Amniotic stem cell (primary cell): ENCODE measurements at places on chromosomes 3 and 15.

DNA sequence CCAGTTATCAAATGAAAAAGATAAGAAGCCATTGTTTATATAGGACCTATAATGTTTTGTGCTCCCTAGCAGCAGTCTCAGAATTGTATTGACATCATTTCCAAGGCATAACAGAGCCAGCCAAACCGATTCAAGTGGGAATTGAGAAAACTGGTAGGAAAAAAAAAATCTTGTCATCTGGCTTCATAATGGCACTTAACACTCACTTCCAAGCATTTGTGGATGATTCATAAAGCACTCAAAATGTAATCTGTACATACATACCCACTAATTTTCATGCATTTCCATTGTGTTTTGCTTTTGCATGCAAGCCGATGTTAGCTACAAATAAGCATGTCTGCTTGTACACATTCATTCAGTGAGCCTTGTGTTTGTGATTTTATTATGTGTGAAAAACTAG, 18.6 kb upstream of the TRPC1 start:
- no peak for DNase-seq

DNA sequence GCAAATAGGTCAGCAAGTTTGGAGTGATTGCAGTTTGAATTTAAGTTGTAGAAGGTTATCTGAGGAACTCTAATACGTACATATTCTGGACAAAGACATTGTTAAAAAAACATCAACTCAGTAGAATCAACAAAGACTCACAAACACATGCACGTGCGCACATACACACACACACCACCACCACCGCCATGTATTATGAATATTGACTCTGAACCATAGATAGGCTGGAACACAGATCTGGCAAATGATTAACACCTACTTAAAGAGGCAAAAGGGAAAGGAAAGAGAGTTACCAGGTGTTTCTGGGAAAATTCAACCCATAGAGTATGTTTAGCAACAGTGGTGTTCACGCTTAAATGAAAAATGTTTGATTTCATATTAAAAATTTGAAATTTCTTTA, 334.2 kb upstream of the ALCAM start:
- no peak for DNase-seq

GRCh38 chr3:160686955-160687535, 10.1 kb downstream of the ARL14 start:
- no peak for DNase-seq

DNA sequence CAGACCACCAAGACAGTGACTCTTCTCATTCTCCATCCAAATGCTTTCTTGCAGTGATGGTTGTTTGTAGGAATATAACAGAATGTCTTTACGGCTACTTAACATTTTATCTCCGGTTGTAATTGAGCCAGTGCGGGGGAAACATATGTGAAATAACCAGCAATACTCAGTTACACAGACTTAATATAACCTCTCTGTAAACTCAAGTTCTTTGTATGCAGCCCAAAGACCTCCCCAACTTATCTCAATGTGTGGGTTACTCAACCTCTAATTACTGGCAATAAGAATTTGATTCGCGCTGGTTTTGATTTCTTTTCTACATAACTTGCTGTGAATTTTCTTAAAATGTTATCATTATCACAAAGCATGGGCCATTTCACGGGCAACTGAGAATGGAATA, 250.6 kb downstream of the TAFA4 start:
- no peak for DNase-seq

GRCh38 chr3:194284351-194284750, 66.8 kb downstream of the CPN2 start:
- DNase-seq, result no peak

GRCh38 chr3:47102081-47102600, 61.8 kb downstream of the SETD2 start:
- no peak for DNase-seq

- no peak for DNase-seq
Observed at GRCh38 chr3:122092460-122093165, 37.5 kb downstream of the CD86 start.

GRCh38 chr3:69309814-69310213, 76.1 kb downstream of the FRMD4B start:
- no peak for DNase-seq

DNA sequence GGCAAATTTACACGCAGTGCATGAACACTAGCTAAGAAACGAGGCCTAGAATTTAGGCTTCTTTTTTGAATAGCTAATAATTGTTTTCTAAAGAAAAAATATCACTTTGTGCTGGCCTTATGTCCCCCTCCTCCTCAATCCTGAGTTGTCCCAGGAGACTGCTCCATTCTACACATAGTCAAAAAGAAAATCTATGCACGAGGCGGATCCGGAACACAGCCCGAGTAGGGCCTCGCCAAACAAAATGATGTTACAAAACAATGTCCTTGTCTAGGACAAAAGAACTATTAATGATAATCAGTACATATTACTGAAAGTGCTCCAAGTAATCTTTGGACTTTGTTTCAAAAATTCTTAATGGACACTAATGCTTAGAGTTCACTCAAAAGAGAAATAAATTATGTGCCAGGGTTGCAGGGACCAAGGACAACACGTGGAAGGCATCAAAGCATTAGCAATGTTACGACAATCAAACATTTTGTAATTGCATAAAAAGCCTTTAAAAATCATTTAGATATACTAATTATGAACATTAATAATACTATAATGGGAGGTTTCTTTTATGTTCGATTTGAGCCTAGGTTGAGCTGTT, 206.5 kb upstream of the ICE2 start:
- no peak for DNase-seq

- no peak for DNase-seq
Observed at GRCh38 chr3:47669026-47669749, 90.5 kb upstream of the CSPG5 start.

DNA sequence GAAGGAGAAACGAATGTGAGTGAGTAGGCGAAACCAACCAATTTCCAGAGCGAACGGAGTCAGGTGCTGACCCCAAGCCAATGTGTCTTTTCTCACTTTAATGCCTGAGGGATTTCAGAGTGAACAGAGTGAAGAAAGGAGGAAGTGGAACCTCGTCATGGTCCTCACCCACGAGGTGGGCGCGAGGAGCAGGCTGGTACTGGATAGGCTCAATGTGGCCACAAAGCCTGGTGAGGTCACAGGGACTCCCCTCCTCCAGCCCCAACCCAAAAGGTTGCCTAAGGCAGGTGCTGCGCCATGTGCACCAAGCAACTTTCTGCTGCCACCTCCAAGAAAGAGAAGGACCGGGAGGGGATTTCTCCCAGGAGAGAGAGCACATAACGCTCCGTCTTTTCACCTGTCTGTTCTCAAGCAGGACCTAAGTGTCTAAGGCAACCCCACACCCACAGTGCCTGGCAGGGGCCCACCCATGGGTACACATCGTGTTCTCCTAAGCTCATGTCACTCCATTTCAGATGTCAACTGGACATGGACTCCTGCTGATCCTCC, 3.8 kb downstream of the NRROS start:
- DNase-seq, result no peak

GRCh38 chr3:117219296-117219695, 509.7 kb downstream of the TUSC7 start:
- no peak for DNase-seq

DNA sequence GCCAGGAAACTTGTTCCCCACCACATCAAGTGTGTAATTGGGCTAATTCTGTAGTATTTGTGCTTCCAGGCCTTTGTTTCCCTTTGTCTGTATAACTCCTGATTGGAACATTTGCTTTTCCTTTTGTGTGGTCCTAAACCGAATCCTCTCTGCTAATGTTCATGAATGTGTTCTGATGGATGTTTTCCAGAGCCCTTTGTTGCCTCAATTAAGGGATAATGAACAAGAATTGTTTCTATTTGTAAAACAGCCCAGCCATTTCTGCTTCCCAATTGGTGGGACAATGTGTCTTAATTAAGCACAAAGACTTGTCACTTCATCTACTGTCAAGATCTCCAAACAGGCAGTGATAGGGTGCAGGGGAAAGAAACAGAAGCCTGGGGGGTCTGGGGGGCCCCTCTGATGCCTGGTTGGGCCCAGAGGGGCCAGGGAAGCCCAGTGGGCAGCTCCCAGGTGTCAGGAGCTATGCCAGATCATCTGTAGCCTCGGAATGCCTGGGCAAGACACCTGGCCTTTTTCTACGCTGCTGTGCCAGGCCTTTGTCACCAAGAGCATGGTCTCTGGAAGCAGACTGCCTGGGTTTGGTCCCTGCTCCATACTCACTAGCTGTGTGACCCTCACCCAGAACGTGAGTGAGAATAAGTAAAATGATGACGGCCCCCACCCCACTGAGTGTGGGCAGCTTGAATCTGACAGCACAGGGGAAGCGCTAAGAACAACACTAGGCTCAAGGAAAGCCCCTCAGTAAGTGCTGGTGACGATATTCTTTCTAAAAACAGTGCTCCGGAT, 116.6 kb upstream of the PRR20G start:
- DNase-seq, result no peak

GRCh38 chr3:24388159-24388558, 106.5 kb downstream of the THRB start:
- DNase-seq, result no peak

DNA sequence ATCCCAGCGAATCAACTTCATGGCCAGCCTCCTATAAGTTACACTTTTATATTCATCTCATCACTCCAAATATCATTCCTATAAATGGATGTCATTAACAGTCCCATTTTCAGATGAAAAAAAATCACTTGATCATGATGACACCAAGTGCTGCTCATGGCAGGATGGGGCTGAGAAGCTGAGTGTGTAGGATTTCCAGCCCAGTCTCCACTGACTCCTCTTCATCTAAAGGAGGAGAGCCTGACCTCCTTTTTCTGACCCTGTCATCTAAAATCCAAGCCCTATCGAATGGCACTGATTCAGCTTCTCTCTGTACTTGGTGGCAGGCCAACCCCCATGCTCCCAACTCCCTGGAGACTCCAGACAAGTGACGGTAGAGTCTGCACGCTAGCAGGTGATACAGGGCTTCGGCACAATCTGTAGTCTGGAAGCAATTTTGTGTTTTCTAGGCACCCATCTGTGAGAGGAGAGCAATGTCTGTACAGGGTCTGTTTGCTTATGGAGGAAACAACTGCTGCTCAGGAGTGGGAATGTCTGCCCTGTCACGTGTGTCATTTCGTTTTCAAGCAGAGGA, 103.2 kb downstream of the EPHB1 start:
- no peak for DNase-seq

DNA sequence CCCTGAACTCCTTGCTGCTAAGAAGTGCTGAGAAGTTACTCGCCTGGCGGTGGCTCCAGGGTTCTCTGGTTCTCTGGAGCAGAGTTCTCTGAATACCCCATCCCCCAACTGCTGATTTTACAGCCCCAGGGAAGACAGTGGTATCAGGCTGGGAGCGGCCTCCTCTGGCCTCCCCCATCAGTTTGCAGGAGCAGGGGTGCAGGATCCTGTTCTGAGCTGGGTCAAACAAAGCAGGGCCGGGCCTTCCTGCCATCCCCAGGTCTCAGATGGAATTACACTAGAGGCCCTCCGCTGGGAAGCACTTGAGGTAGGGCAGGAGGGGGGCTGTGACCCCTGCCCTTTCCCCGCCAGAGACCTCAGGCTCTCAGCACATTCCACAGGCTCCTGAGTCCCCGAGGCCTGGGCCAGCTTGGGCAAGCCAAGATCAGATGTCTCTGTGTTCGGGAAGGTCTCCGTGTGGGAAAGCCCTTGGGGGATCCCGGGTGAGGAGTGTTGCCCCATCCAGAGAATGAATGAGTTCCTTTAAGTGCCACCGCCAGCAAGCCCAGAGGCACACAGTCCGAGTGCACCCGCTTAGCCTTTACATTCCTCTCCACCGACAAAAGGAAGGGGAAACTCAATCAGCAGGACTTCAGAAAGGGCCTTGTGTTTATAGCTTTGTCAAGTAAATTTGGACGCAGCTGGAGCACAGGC, 149.9 kb downstream of the LRRK1 start:
- DNase-seq, result no peak

- no peak for DNase-seq
Observed at GRCh38 chr15:91559066-91559465, 294.4 kb upstream of the SLCO3A1 start.

GRCh38 chr3:22113453-22113852, 362.4 kb upstream of the ZNF385D start:
- DNase-seq, result no peak

GRCh38 chr15:65339920-65340319, 35.4 kb downstream of the RNU5B-1 start:
- DNase-seq, result no peak
